ENCODE measurements at places on chromosomes 11 and 22.

DNA sequence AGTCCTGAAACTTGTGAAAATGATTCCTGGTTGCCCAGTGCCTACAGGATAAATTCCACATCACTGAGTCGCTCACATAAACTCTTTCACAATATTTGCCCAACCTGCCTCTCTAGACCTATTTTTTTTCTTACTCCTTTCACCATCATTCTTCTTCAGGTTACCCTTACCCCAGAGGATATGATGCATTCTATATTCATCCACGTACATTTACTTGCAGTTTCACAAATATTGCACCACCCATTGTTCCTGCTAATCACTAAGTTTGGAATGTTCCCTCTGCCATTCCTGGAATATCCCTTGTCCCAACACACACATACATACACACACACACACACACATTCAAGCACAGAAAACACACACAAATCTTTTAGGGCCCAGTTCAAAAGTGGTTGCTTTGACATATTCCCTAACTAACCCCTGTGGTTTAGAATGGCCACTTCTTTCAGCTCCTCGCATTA is 379.5 kb downstream of the ETS1 start:
- no peak for DNase-seq

DNA sequence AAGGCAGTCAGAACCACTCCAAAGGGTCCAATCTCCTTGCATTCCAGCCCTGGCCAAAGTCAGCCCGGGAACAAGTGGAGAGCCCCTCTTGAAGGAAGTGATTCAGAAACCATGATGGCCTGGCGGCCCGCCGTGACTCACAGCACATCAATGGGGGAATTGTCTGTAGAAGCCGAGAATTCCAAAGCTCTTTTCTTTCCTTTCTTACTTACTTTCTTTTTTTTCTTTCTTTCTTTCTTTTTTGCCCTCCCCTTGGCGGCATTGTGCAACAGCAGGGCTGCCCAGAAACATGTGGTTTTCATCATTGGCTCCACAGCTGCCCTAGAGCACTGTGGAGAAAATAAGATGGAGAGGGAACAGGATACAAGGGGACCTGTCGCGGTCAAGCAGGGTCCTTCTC is 140.2 kb upstream of the TIMP3 start:
- no peak for DNase-seq

- no peak for DNase-seq
These were observed 44.4 kb downstream of the FAT3 start for GRCh38 chr11:92269021-92269420.

GRCh38 chr11:20203831-20204230 is 43.6 kb upstream of the DBX1 start:
- DNase-seq: no peak

DNA sequence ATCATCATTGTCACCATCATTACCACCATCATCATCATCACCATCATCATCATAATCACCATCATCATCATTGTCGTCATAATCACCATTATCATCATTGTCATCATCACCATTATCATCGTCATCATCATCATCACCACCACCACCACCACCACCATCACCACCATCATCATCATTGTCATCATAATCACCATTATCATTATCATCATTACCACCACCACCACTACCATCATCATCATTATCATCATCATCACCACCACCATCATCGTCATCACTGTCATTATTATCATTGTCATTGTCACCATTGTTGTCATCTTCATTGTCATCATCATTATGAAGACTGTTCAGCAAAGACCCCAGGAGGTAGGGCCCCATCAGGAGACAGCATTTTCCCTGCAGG is 33.3 kb downstream of the SMIM38 start:
- DNase-seq: no peak
